MG63 (cell line): ENCODE measurements at places on chromosomes 2 and 18. TPM values are rescaled to one million over a fixed set of nuclear protein-coding genes. Genes with fewer than 3 reads are reported as not detected.

The CRYBA2 gene
- not detected in 2 replicates for total RNA-seq

The ARHGAP28 gene
- 0.99 and 1.6 TPM in 2 replicates for total RNA-seq

The GEN1 gene
- 8.3 and 49.4 TPM in 2 replicates for total RNA-seq

The CRIM1 gene
- 61.0 and 102 TPM in 2 replicates for total RNA-seq

The LIMS4 gene
- total RNA-seq: 0.26 TPM in 1 of 2 replicates, not detected in the other

The GPR17 gene
- not detected in 2 replicates for total RNA-seq

The SATB2 gene
- total RNA-seq: 3.4 and 5.1 TPM in 2 replicates

The TDRD15 gene
- total RNA-seq: not detected in 2 replicates

The EIF4E2 gene
- 96.4 and 110 TPM in 2 replicates for total RNA-seq

The ABCB6 gene
- 15.5 and 31.7 TPM in 2 replicates for total RNA-seq

The ZNF407 gene
- 3.7 and 4.4 TPM in 2 replicates for total RNA-seq

The PKDCC gene
- total RNA-seq: 24.0 and 36.0 TPM in 2 replicates

The KCMF1 gene
- total RNA-seq: 48.5 and 90.5 TPM in 2 replicates

The LBX2 gene
- 0.95 and 1.2 TPM in 2 replicates for total RNA-seq

The OTOS gene
- not detected in 2 replicates for total RNA-seq

The ZCCHC2 gene
- 3.1 and 3.3 TPM in 2 replicates for total RNA-seq

The CTAGE1 gene
- not detected in 2 replicates for total RNA-seq

The EVA1A gene
- total RNA-seq: 47.2 and 48.6 TPM in 2 replicates

The MYOM1 gene
- 0.03 and 0.05 TPM in 2 replicates for total RNA-seq

The TMEM178A gene
- total RNA-seq: not detected in 2 replicates

The HRH4 gene
- total RNA-seq: 0.16 TPM in 1 of 2 replicates, not detected in the other

The MEX3C gene
- total RNA-seq: 18.2 and 25.7 TPM in 2 replicates

The IL36G gene
- not detected in 2 replicates for total RNA-seq

The LYG1 gene
- total RNA-seq: not detected in 2 replicates
